ENCODE measurements at places on chromosomes 1 and 21.

GRCh38 chr1:51612447-51612961 is 4.4 kb upstream of the OSBPL9 start:
- no peak for DNase-seq

- DNase-seq: no peak
These were observed 75.7 kb downstream of the DISC1 start for GRCh38 chr1:231702331-231702730.

DNA sequence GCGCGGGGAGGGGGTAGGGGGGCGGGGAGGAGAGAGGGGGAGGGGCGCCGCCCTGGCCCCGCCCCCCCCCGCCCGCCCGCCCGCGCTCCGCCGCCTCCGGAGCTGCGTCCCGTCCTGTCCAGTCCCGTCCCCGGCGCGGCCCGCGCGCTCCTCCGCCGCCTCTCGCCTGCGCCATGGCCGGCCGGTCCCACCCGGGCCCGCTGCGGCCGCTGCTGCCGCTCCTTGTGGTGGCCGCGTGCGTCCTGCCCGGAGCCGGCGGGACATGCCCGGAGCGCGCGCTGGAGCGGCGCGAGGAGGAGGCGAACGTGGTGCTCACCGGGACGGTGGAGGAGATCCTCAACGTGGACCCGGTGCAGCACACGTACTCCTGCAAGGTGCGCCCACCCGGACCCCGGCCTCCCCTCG is at the start of gene AGRN:
Gene AGRN (plus strand): TSS at position 121 of the 405 bp plus-strand sequence. CDS start 53 bp downstream, at position 174.
- no peak for DNase-seq

- DNase-seq: no peak
These were observed 36.3 kb upstream of the AHCYL1 start for GRCh38 chr1:109948285-109948630.

GRCh38 chr1:192147696-192148095 is 10.6 kb upstream of the RGS18 start:
- DNase-seq: no peak

DNA sequence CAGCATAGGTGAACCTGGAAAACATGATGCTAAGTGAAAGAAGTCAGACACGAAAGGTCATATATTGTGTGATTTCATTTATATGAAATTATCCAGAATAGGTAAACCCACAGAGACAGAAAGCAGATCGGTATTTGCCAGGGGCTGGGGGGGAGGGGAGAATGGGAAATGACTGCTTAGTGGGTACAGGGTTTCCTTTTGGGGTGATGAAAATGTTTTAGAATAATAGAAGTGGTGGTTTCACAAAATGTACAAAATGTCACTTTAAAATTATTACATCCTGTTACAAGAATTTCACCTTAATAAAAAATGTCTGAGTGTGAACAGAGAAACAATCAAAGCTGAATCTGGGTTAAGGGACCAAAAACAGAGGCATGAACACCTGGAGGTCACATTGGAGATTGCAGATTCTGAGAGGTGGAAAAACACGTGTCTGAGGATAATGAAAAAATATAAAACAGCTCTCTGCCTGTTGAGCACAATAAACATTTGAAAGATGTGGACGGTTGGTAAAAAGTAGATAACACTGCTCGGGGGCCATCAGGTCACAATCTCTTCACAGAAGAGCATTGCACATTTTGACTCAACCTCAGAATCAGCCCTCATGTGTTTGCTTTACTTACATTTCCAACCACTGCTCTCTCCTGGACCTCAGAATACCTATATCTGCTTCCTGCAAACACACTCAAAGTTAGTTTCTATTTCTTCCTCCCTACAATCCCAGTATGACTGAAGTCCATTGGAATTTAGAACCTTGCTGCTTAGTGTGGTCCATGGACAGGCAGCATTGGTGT is 3.2 kb downstream of the SLAMF6 start:
- DNase-seq: no peak

GRCh38 chr1:15452866-15453571 is 3.5 kb upstream of the CELA2A start:
- DNase-seq: no peak

DNA sequence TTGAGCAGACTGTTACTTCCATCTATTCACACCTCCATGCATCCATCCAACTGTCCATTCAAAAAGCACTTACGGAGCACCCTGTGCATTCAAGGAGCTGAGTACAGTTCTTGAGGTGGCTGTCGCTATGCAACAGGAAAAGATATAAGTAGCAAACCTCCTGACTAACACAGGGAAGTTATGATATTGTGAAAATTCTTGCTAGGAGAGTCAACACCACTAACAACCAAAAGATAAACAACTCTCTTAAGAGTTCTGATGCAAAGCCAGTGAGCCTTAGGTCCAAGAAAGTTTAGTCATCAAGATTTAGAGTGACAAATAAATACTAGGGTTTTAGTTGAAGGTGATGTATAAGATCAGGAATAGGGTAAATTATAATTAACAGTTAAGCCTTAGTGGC is 44.5 kb upstream of the TRIM45 start:
- no peak for DNase-seq

- DNase-seq: peak; percentile 17
These were observed 227.9 kb downstream of the KCNT2 start for GRCh38 chr1:196380316-196380715.

DNA sequence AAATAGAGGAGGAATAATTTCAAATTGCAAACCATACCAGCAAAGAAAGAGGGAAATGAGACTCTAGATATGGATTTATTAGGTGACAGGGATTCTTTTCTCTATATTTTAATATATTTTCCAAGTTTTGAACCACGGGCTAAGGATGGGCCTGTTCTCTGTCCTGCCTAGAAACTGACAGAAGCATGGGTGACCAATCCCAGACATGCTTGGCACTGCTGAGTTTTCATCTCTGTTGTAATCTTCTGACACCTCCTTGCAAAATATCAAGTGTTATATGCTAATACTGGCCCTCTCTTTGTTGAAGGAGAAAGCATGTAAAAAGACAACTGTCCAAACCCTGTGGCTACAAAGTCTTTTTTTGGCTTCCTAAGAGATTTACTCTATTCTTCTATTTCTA is 774 bp upstream of the ANGPTL7 start:
- no peak for DNase-seq

GRCh38 chr1:228002792-228003191 is 4.0 kb upstream of the WNT3A start:
- DNase-seq: no peak

DNA sequence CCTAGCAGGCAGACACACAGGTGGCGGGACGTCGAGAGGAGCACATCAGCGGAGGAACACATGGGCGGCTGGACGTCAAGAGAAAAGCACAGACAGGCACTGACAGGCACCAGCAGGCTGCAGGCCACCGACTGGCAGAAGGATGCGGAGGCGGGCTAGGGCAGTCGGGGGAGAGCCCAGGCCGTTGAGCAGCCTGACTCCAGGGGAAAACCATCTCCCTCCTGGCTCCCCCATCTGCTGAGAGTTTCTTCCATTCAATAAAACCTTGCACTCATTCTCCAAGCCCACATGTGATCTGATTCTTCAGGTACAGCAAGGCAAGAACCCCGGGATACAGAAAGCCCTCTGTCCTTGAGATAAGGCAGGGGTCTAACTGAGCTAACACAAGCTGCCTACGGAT is 25.5 kb downstream of the B3GALT5 start:
- DNase-seq: no peak

- DNase-seq: no peak
These were observed 21.5 kb downstream of the GJA5 start for GRCh38 chr1:147738739-147739476.

DNA sequence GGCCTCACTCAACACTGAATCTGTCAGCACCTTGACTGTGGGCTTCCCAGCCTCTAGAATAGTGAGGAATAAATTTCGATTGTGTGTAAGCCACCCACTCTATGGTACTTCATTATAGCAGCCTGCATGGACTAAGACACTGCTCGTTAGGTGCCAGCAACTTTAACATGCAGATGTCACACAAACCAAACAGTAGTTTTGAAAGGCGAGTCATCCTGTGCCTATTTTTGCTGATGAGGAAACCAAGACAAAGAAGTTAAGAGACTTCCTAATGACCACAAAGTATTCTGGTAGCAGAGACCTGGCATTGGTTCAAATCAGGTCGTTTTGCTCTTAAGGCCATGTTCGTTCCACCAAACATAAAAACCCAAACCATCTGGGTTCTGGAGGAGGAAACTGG is 42.9 kb downstream of the BATF3 start:
- DNase-seq: no peak

DNA sequence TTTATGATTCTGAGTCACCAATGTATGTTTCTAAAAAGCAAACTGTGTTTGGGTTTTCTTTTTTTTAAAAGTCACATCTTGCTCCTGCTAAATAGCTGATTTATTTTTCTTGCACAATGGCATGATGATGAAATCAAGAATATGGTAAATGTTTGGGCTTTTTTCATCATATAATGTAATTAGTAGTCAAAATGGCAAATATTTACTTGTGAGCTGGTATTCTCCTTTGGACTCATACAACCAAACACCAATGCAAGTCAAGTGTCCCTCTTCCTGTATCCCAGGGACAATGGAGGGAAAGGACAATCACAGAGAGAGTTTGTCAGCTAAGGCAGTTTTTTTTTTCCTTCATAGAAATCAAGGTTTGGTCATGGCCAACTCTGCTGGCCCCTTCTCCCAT is 94.6 kb upstream of the RALGPS2 start:
- DNase-seq: no peak

- no peak for DNase-seq
These were observed 499 bp upstream of the C4BPB start for GRCh38 chr1:207088161-207088560.

- DNase-seq: no peak
These were observed 157.3 kb downstream of the PEX14 start for GRCh38 chr1:10631811-10632593.

DNA sequence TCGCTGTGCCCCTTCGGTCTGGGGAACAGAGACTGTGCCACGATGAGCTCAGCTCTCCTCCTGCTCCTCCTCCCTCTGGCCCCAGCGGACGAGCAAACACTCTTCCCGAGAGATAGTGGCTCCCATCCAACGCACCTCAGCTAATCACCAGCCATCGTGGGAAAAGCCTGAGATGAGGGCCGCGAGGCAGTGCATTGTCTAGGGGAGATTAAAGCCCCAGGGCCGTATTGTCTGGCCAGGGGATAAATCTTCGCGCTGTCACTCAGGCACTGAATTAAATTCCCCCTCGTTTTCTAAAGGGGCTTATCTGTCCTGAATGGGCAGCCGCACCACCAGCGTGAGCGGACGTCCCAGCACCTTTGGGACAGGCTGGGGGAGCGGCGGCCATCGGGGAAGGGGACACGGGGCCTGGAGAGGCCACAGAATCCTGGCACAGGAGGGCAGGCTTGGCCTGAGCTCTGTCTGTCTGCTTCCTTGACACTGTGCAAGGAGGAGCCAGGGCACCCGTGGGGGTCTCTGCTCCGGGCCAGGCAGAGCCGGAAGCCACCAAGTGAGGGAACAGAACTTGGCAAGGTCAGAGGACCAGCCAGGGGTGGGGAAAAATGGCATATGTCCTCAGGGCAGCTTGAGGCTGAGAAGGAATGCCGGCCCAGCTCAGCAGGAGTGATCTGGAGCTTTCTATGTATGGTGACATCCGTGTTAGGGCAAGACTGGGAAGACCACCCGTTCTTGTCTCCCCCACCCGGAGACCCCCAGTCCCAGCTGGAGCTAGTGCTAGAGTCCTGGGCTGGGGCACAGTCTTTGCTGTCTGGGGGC is 32.3 kb downstream of the PRDM16 start:
- no peak for DNase-seq

GRCh38 chr1:997993-998744 is 1.7 kb downstream of the HES4 start:
- no peak for DNase-seq

DNA sequence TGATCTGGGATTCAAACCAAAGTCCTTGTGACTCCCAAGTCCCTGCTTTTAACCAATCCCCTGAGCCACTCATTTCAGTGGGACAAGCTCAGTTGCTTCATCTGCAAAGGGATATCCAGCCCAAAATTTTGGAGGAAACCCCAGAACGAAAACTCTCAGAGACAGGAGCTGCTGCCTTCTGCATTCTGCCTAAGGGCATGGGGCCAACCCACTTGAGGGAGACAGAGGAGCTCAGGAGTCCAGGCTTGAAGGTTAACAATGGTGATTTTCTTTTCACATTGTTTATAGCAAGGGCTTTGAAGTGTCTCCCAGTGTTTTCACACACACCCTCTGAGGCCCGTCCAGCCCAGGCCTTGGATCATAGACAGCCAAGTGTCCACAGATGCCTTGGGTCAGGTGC is 148.1 kb upstream of the CTTNBP2NL start:
- no peak for DNase-seq

DNA sequence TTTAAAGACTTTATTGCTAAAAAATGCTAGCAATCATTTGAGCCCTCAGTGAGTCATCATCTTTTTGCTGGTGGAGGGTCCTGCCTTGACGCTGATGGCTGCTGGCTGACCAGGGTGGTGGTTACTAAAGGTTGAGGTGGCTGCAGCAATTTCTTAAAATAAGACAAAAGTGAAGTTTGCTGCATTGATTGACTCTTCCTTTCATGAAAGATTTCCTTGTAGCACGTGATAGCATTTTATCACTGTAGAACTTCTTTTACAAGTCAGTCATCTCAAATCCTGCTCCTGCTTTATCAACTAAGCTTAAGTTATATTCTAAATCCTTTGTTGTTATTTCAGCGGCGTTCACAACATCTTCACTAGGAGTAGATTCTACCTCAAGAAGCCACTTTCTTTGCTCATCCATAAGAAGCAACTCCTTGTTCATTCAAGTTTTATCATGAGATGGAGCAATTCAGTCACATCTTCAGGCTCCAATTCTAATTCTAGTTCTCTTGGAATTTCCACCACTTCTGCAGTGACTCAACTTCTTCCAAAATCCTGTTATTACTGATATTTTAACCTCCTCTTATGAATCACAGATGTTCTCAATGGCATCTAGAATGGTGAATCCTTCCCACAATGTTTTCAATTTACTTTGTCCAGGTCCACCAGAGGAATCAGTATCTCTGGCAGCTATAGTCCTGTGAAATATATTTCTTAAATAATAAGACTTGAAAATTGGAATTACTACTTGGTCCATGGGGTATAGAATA is 17.6 kb upstream of the RGS1 start:
- no peak for DNase-seq

DNA sequence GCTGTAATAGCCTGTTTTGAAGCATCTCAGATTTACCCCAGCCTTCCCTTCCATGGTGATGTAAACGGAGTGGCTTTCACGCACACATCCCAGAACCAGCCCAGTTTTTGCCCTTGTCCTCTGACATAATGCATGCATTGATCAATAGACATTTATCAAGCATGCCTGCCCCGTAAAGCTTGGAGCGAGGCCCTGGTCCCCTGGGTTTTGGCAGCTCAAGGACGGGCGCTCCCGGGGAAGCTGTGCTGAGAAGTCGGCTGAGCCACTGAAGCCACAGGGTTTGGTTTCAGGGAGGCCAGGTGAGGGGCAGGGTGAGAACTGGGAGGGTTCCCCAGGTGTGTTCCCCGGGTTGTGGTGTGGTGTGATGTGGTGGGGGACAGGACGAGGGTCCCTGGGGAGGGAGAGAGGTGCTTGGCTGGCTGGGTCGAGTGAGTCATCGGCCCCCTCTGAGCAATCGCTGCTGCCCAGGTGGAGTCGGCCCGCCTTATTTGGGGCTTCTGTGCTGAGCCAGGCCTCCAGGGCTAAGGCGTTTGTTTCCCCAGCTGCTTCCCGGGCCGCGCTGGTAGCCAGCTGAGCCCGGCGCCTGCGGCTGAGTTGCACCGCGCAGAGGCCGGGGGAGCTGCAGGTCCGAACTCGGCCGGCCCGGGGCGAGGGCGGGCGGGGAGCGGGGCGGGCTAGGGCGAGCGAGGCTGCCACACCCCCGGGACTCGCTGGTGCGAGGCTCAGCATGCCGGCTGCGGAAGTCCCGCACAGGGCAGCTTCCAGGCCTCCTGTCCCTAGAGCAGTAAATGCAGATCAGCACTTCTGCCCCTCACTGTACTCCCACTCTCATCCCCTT is 23.6 kb downstream of the ATP2B4 start:
- DNase-seq: peak; percentile 78

- DNase-seq: peak; percentile 98
These were observed 16.3 kb upstream of the SARS1 start for GRCh38 chr1:109197158-109198042.

- no peak for DNase-seq
These were observed 11.3 kb downstream of the FMO2 start for GRCh38 chr1:171196351-171196750.
